ENCODE measurements at places on chromosomes 3 and 15.

- DNase-seq, result no peak
Measured at GRCh38 chr15:80234883-80235282, 17.1 kb downstream of the CTXND1 start.

GRCh38 chr3:137763594-137763938 is 549 bp upstream of the SOX14 start:
- DNase-seq, result no peak

DNA sequence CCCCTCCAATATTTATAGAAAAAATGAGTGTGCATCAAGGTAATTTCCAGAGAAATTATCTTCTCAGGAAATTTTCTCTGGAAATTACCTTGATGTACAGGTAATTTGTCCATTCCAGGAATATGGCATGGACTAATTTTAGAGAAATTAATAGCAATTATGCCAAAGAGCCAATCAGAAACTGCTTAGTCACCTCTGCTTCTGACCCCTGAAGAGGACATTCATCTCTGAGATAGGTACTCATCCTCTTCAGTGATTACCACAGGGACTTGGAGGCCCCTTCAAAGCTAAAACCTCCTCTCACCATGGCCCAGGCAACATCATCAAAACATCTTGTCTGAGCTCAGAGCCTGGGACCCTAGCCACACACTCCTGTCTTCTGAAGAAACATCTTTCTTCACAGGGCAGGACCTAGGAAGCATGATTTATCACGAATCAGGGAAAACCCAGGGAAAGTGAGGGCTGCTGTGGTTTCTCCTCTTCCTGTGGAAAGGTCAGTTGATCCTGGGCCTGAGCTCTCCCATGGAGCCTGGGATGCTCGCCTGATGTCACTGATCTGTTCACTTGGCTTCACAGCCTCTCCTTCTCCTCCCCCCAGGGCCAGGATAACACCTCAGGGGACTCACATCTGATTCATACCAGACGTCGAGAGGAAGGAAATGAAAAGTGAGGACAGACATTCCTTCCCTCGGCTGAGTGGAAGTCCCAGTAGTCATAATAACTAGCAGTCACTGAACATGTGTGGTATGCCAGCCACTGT is 210.5 kb downstream of the DTWD1 start:
- DNase-seq, result no peak

DNA sequence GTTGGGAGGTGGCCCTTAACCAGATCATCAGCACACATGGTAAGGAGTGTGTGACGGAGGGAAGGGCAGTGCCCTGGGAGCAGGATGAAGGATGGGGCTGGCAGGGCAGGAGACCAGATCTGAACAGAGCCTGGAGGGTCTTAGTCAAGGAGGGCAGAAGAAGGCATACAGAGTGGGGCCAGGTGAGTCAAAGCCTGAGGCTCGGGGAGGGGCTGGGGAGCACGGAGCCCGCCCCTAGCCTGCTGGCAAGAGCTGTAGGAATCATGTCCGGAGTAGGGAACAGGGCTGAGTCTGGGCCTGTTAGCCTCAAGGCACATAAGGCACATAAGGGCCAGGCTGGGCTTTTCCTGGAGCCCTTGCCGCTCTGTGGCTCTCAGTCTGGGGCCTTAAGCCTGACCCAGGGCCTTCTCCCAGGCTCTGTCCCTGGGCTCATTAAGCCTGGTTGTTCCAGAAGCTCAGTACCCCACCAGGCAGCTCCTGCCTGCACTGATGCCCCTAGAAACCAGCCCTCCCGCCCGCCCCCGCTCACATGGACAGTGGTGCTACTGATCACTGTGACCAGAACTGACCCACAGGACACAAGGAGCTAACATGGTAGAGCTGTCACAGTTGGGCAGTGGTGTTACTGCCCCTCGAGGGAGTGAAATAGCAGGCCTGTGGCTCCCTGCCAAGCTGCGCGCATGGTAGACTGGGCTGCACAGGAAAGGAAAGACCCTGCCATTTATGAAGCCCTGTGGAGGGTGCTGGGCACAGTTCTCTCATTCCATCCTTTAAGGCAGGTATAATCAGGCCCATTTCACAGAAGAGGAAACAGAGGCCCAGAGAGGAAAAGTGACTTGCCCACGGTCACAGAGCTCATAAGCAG is 14.6 kb downstream of the ISG20 start:
- no peak for DNase-seq

DNA sequence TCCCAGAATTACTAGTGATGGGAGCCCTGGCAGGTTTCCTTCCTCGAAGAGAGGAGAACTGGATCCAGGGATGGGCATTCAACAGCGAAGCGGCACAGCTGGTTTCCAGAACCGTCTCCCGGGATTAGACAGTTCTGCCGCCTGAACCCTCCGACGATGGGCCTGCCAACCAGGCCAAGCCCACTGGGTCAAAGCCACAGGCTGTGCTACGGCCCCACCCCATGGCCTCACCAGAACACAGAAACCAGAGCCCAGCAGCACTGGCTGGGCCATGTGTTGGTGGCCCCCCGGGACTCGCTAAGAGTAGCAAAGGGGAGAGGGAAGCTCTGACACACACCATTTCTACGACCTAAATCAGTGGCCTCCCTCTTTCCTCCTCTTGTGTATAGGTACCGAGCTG is 2.2 kb downstream of the C15orf62 start:
- no peak for DNase-seq

- DNase-seq, result no peak
Measured at GRCh38 chr15:83248151-83249029, 36.1 kb downstream of the BNC1 start.

DNA sequence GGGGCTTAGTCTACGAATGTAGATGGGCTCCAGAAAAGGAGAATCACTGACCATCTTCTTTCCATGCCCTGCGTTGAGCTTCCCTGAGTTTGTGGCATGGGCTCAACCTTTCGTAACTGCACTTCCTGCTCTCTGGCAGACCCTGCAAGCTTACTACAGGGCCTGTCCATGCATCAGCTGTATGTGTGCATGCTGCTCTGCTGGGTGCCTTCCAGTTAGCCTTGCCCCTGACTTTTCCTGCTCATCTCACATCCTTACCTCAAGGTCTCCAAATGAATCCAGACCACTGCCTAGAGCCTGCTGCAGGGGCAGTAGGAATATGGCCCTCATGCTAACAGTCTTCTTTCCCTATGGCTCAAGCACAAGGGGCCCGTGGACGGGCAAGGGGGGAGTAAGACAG is 2.0 kb upstream of the TF start:
- DNase-seq, result no peak

DNA sequence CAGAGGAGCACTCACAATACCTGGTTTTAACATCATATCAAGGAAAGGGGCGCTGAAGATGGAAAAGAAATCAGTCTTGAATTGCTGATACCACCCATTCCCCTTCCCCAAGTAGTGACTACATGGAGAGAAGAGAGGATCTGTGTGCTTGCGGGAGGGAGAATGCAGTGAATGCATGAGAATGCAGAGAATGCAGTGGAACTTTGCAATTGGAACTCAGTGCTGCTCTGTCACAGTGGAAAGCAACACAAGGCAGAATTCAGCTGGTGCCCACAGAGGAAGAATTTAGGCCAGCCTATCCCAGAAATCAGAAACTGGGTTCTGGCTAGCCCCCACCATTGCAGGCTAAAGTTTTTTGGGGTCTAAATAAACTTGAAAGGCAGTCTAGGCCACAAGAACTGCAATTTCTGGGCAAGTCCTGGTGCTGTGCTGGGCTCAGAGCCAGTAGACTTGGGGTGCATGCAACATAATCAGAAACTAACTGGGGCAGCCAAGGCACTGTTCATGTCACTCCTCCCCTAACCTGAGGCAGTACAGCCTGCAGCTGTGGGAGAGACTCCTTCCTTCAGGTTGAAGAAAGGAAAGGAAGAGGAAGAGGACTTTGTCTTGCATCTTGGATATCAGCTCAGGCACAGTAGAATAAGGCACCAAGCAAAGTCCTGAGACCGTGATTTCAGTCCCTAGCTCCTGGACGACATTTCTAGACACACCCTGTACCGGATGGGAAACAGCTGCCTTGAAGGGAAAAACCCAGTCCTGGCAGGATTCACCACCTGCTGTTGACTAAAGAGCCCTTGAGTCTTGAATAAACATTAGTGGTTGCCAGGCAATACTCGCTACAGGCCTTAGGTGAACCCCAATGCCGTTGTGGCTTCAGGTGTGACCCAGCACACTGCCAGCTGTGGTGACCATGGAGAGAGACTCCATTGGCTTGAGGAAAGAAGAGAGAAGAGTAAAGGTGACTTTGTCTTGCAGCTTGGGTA is 329.3 kb downstream of the TBL1XR1 start:
- no peak for DNase-seq

DNA sequence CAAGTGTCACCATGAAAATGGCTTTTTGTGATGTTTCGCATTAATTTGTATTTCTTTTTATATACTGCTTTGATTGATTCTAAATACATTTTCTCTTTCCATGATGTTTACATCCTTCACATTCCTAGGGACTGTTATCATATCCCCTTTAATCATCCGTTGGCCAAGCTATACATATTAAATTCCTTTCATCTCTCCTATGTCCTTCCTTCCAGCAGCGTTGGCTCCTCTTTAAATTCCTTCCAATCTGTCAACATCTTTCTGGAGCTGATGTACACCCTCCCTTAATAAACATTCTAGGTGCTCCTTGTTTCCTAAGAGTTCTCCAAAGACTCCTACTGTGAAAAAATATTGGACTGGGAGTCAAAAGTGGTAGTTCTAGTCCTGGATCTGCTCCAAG is 87.8 kb downstream of the IGF2BP2 start:
- no peak for DNase-seq

GRCh38 chr15:33377204-33377603 is 66.4 kb downstream of the RYR3 start:
- no peak for DNase-seq

GRCh38 chr15:80585544-80586018 is 109.5 kb upstream of the ABHD17C start:
- DNase-seq, result no peak

Measured in cerebellar nuclear complex (tissue), 1 donor.